ENCODE measurements at places on chromosomes 6 and 20. TPM values are rescaled to one million over a fixed set of nuclear protein-coding genes. Genes with fewer than 3 reads are reported as not detected.

The HLA-G gene
- total RNA-seq, result not detected

The DZANK1 gene
- total RNA-seq, result 2.6 TPM

The BMP2 gene
- total RNA-seq, result 0.64 TPM

The RAE1 gene
- 68.7 TPM for total RNA-seq

The WFDC10B gene
- total RNA-seq, result not detected

The MAP3K4 gene
- total RNA-seq, result 15.5 TPM

The ATP6V1G2 gene
- total RNA-seq, result 0.69 TPM

The NRN1 gene
- 1.0 TPM for total RNA-seq

The OR2B6 gene
- total RNA-seq, result not detected

The SMOC2 gene
- total RNA-seq, result not detected

The CYP21A2 gene
- not detected for total RNA-seq

The GGTLC1 gene
- not detected for total RNA-seq

The SCUBE3 gene
- 0.07 TPM for total RNA-seq

All from A549 treated with ZK216348 at 1 μM for 4 hours (cell line).